ENCODE measurements at places on chromosomes 12 and 14.

DNA sequence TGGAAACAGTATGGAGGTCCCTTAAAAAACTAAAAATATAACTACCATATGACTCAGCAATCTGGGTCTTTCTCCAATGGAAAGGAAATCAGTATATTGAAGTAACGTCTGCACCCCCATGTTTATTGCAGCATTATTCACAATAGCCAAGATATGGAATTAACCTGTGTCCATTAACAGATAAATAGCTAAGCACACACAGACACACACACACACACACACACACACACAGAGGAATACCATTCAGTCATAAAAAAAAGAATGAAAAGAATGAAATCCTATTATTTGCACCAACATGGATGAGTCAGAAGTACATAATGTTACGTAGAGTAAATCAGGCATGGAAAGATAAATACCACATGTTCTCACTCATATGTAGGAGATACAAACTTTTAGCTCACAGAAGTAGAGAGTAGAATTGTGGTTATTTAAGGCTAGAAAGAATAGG lies 4.7 kb downstream of the KLRK1 start:
- no peak for DNase-seq

DNA sequence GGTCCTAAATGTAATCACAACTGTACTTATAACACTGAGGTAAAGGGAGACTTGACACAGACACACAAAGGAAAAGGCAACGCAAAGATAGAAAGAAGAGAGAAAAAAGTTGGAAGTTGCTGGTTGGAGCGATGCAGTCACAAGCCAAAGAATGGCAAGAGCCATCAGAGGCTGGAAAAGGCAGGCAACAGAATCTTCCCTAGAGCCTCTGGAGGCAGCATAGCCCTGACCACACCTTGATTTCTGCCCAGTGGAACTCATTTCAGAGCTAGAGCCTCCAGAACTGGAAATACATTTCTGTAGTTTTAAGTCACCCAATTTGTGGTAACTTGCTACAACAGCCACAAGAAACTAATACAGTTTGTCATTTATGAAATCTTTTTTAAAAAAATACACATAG lies 89.2 kb downstream of the PUS7L start:
- no peak for DNase-seq

- DNase-seq = no peak
Observed at GRCh38 chr12:113241191-113242025, 20.1 kb downstream of the TPCN1 start.

DNA sequence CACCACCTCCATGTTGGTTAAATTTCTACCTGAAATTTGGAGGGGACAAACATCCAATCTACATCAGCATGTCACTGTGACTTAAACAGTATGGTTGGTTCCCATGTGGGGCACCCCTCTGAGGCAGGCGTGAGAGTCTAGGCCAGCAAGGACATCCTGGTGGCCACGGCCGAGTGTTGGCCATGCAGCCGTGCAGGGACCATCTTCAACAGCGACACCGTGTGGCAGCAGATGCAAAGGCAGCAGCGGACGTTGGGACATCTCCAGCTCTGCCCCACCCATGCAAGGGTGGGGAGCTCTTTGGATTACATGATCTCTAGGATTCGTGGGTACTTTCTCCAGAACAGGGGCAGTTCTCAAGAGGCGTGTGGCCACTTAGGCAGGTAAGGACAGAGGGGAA lies 49.8 kb downstream of the NOC4L start:
- DNase-seq = no peak

DNA sequence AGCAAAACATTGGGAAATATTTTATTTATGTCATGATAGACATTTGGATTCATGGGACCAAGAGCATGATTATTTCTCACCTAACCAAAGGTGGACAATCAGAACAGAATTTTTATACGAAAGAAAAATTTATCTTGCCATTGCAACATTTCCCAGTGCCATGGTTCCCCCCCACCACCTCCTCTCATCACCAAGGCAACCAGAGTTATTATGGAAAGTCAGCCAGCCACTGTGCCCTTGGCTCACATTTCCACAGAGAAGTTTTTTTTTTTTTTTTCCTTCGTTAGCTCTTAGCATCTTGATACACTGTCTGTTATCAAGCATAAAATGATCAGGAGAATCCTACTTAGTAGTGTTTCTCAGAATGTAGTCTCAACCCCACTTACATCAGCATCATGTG lies 176.4 kb upstream of the TMTC1 start:
- no peak for DNase-seq

DNA sequence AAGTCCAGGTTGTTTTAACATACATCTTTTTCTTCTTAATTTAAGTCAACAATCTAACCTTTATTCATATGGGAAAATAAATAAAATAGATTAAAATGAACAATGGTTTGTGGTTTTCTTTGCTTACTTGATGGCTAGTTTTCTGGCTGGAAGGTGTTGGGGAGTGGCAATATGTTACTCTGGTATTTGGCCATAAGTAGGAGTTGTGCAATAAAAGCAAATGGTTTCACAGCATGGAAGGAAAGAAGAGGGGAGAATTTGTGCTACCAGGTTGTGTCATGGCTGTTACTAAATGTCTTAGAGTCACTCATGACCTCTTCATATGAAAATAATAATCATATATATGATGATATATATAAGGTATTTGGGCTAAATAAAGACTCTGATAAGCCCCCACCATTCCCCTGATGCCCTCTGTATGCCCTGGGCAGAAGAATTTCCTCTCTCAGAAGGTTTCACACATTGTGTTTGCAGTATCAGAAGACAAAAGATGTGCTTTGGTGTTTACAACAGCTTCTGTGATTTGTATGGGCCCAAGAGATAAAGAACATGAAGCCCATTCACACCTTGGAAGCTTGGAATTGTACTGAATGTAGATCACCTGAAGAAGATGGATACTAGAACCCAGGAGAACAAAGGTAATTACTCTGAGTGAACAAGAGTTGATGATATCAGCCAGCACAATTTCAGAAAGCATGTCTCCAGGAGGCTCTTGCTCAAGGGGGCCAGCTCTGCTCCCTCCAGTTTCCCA lies 160.9 kb downstream of the ALG10B start:
- DNase-seq = no peak

Data from immature natural killer cell (primary cell).